ENCODE measurements at places on chromosomes 16 and 17. TPM values are rescaled to one million over a fixed set of nuclear protein-coding genes. Genes with fewer than 3 reads are reported as not detected.
A peak's percentile ranks its signal among the peaks of the same experiment; 100 is the strongest.

DNA sequence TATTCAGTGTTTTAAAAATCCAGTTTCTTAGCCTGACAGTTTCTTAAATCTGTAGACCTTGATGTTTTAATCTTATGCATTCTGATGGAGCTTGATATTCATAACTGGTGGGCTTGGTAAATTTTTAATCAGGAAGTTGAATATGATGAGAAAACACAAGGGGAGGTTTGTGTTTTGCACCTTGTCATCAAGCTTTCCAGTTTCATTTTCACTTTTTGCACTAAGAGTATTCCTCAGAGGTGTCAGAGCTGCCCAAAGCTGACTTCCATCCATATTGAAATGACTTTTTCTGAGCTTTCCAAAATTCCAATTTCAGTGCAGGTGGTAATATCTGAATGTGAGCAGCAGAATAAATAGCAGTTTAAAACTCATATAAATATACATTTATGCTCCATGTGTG is 555.0 kb upstream of the RBFOX1 start:
- H3K4me1 ChIP-seq = no peaks in the 10 kb centered on the region
- no peak overlapping the region for H3K27ac ChIP-seq
- no peak for DNase-seq
- H3K4me3 ChIP-seq = no peak overlapping the region
- H3K36me3 ChIP-seq = no peaks in the 10 kb centered on the region

DNA sequence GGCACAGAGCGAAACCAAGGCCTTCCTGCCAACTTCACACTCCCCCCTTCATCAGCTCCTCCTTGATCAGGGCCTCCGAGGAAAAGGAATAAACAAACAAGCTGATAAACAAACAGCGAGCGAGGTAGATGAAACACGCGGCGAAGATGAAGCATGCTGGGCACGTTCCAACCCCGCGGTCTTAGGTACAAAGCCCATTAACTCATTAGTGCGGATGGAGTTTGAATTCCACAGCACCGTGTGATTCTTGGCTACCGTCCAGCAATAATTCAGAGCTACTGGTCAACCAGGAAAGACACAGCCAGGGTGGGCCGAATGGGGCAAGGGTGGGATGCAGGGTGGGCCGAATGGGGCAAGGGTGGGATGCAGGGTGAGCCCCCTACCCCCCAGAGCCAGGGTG is 67.3 kb downstream of the RBFOX3 start:
- no peak for DNase-seq
- no peaks in the 10 kb centered on the region for H3K4me1 ChIP-seq
- H3K27me3 ChIP-seq = no peaks in the 10 kb centered on the region
- no peaks in the 10 kb centered on the region for H3K36me3 ChIP-seq
- H3K4me3 ChIP-seq = no peak overlapping the region

GRCh38 chr17:69864462-69864861 is 210.6 kb upstream of the KCNJ16 start:
- H3K27me3 ChIP-seq = no peaks in the 10 kb centered on the region
- no peak for DNase-seq
- H3K36me3 ChIP-seq = no peaks in the 10 kb centered on the region
- H3K27ac ChIP-seq = no peak overlapping the region
- no peaks in the 10 kb centered on the region for H3K4me1 ChIP-seq
- H3K4me3 ChIP-seq = no peak overlapping the region

- no peak overlapping the region for H3K27ac ChIP-seq
- H3K4me1 ChIP-seq = no peaks in the 10 kb centered on the region
- no peak overlapping the region for H3K4me3 ChIP-seq
- H3K27me3 ChIP-seq = no peaks in the 10 kb centered on the region
Observed at GRCh38 chr17:56136301-56136700, 17.0 kb upstream of the ANKFN1 start.

DNA sequence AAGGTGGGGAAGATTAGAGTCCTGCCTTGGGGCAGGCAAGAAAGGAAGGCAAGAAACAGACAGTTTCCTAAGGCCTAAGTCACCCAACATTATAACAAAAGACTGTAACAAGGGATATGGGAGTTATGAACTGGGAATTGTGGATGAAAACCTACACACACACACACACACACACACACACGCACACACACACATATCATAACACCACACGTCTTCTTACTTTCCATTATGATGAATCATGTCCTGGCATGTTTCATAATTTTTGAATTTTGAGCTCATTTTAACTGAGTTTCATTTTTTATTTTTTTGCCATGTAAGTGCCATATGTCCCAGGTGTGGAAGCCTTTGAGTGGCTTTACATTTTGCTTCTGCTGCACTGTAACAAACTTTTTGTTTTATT is 29.9 kb downstream of the HS3ST2 start:
- no peak overlapping the region for H3K27ac ChIP-seq
- H3K27me3 ChIP-seq = no peaks in the 10 kb centered on the region
- no peaks in the 10 kb centered on the region for H3K36me3 ChIP-seq
- no peaks in the 10 kb centered on the region for H3K4me1 ChIP-seq

DNA sequence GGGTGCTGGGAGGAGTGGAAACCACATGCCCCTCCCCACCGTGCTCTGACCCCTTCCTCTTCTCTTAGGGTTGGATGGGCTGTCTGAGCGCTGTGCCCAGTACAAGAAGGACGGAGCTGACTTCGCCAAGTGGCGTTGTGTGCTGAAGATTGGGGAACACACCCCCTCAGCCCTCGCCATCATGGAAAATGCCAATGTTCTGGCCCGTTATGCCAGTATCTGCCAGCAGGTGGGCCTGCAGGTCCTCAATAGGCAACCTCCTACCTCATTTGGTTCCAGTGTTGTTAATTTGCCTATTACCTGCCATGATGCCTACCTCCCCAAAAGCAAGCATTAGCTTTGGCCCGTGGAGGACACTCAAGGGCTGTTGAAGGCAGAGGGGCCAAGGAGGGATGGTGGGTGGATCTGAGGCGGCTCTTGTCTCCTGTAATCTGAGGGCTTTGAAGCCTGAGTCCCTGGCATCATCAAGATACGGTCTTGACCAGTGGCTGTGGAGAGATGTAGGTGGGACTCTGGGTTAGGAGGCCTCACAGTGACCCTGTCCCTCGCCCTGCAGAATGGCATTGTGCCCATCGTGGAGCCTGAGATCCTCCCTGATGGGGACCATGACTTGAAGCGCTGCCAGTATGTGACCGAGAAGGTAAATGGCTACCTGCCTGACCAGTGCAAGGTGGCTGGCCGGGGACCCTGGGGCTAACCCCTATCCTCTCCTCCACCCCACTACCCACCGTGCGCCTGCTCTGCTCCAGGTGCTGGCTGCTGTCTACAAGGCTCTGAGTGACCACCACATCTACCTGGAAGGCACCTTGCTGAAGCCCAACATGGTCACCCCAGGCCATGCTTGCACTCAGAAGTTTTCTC is 3.4 kb downstream of the ALDOA start:
- peaks cover 67% of the 10 kb centered on the region for H3K36me3 ChIP-seq
- peak; percentile 54 for DNase-seq
- peaks cover 40% of the 10 kb centered on the region for H3K4me1 ChIP-seq
- no peaks in the 10 kb centered on the region for H3K27me3 ChIP-seq
- no peak overlapping the region for H3K27ac ChIP-seq

- H3K36me3 ChIP-seq = no peaks in the 10 kb centered on the region
- H3K4me3 ChIP-seq = no peak overlapping the region
- no peaks in the 10 kb centered on the region for H3K27me3 ChIP-seq
- no peak for DNase-seq
- H3K27ac ChIP-seq = no peak overlapping the region
Observed at GRCh38 chr17:10121971-10122707, 76.3 kb downstream of the GAS7 start.

DNA sequence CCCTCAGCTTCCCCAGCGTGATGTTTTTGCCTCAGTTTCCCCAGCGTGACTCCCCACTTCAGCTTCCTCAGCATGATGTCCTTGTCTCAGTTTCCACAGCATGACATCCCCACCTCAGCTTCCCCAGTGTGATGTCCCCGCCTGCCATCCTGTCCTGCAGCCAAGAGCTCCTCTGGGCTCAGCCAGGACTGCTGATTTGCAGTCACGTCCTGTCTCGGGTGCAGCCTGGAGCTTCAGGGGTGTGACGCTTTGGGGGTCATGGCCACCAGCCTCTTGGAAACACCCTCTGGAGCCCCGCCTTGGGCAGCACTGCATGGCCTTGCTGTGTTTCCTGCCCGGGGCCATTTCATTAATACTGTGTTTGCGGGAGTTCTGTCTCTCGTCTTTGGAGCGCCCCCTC is 16.5 kb upstream of the NUDT16L1 start:
- peaks cover 30% of the 10 kb centered on the region for H3K4me1 ChIP-seq
- H3K36me3 ChIP-seq = peaks cover 35% of the 10 kb centered on the region
- no peak overlapping the region for H3K4me3 ChIP-seq
- peak; percentile 93 for DNase-seq
- H3K27ac ChIP-seq = peak overlapping the region; percentile 89

DNA sequence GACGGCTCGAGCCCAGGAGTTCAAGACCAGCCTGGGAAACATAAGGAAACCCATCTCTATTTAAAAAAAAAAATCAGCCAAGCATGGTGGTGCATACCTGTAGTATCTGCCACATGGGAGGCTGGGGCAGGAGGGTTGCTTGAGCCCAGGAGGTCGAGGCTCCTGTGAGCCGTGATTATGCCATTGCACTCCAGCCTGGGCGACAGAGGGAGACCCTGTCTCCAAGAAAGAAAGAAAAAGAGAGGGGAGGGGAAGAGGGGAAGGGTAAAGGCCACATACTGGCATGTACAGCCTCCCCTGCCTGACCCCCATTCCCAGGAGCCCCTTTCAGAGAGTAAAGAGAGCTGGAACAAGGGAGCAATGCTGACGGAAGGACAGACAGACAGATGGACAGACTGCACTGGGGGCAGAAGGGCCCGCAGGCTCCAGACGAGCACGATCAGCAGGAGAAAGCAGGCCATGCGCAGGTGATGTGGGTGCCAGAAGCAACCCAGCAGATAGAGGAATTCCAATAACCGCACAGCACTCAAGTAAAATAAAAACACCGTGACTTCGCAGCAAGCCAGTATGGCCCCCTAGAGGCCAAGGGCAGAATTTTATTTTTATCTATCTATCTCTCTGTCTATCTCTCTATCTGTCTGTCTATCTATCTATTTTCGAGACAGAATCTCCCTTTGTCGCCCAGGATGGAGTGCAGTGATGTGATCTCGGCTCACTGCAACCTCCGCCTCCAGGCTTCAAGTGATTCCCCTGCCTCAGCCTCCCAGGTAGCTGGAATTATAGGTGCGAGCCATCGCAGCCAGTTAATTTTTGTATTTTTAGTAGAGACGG is 27.1 kb upstream of the SNN start:
- H3K36me3 ChIP-seq = no peaks in the 10 kb centered on the region
- DNase-seq = peak; percentile 73
- H3K4me3 ChIP-seq = no peak overlapping the region
- H3K4me1 ChIP-seq = peaks cover 17% of the 10 kb centered on the region
- H3K27ac ChIP-seq = peak overlapping the region; percentile 90
- H3K27me3 ChIP-seq = no peaks in the 10 kb centered on the region

DNA sequence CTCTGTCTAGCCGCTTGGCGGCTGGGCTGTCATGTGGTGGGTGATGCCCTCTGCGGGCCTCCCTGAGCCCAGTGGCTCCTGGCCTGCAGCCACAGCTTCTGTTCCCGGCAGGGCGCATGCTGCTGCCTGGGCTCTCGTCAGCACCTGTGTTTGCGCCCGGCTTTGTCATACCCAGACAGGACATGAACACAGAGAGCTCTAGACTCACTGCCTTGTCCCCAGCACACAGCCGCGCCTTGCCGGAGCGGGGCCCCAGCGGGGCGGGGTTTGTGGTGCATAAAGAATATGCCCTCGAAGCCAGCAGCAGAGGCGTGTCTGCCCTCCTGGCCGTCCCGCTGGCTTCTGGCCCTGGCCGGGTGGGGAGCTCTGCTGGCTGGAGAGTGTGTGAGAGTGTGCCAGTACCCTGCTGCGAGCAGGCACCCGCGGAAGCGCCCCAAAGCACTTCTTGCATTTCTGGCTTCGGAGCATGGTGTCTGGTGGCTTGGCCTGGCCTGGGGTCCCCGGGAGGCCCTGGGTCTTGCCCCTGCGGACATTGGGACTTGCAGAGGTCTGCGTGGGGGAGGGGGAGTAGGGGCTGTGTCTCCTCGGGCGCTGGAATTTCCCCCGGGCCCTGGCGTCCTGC is 14.4 kb downstream of the ASPSCR1 start:
- no peak overlapping the region for H3K4me3 ChIP-seq
- peaks cover 19% of the 10 kb centered on the region for H3K4me1 ChIP-seq
- DNase-seq = peak; percentile 89
- H3K27me3 ChIP-seq = no peaks in the 10 kb centered on the region
- H3K27ac ChIP-seq = peak overlapping the region; percentile 82

DNA sequence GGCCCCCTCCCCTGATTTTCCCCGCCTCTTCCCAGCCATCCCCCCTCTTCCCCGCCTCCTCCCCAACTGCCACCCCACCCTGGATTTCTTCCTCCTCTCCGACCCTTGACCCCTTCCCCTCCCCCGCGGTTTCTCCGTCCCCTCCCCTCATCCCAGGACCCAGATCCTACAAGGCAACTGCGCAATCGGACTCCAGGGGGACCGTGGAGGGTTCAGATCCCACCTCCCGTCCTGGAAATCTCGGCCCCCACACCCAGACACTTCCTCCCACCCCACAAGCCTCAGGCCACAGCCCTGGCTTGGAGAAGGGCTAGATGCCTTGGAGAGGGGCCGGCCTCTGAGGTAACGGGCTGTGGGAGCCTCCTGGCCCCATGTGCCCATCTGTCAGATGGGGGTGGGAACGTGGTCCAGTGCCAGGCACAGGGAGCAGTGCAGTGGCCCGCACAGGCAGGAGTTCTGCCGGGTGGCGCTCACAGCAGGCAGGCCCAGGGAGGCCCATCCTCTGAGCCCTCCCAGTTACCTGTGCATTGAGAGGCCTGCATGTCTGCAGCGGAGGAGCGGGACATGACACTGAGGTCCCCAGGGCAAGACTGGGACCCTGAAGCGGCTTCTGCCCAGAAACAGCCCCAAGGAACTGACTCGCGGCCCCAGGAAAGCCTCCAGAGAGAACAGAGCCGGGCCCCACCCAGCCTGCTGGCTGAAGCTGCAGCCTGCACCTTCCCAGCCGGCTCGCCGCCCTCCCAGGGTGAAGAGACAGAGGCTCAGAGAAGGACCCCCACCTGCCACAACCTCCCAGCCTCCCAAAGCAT is 16.7 kb downstream of the ZNF423 start:
- H3K27ac ChIP-seq = peak overlapping the region; percentile 62
- H3K36me3 ChIP-seq = no peaks in the 10 kb centered on the region
- H3K27me3 ChIP-seq = peaks cover 7% of the 10 kb centered on the region
- DNase-seq = no peak

DNA sequence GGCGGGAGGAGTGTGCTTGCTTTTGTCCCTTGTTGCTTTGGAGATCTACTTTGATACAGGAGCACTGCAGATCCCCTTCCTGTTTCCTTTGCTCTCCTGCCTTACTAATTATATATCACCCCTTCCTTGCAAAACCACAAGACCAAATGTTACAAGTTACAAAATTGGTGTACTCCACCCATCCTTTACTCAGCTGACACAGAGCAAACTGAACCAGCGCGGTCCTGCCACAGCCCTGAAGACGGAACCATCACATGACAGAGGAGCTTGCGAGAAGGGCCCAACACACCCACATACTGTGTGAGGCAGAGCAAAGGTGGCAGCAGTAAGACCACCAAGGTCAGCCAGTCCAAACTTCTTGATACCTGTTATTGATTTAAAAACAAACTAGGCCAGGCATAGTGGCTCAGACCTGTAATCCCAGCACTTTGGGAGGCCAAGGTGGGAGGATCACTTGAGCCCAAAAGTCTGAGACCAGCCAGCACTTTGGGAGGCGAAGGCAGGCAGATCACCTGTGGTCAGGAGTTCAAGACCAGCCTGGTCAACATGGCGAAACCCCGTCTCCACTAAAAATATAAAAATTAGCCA is 33.2 kb downstream of the CYTH1 start:
- H3K4me3 ChIP-seq = no peak overlapping the region
- no peaks in the 10 kb centered on the region for H3K36me3 ChIP-seq
- H3K27ac ChIP-seq = no peak overlapping the region
- H3K27me3 ChIP-seq = no peaks in the 10 kb centered on the region
- peaks cover 23% of the 10 kb centered on the region for H3K4me1 ChIP-seq

The TMIGD1 gene
- not detected for total RNA-seq

The TMEM92 gene
- not detected for total RNA-seq

The LDAF1 gene
- total RNA-seq = 58.7 TPM

The EPOP gene
- total RNA-seq = 5.2 TPM

The GPR142 gene
- total RNA-seq = not detected

The SMIM36 gene
- total RNA-seq = not detected

Measured in adrenal gland (tissue), 19 donors.